Activated CD8-positive, alpha-beta memory T cell treated with anti-CD3 and anti-CD28 coated beads for 4 hours (primary cell): ENCODE measurements at places on chromosomes 6 and 20.

DNA sequence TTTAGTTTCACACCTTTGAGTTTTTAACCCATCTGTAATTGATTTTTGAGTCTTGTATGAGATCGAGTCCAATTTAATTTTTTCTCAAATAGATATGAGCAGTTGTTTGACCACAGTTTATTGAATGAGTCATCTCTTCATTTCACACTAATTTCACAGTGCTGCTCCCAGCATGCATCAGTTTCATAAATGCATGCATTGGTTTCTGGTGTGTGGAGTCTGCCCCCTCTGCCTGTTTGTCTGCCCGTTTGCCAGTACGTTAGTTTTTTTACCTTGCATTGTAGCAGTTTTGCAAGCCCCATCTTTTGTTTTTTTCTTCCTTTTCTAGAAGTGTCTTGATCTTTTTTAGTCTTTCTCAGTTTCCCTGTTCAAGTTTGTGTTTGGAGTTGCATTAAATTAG lies 11.9 kb downstream of the SLX4IP start:
- peak; percentile 33 for DNase-seq

GRCh38 chr6:168039849-168040248 lies 39.2 kb downstream of the FRMD1 start:
- no peak for DNase-seq

DNA sequence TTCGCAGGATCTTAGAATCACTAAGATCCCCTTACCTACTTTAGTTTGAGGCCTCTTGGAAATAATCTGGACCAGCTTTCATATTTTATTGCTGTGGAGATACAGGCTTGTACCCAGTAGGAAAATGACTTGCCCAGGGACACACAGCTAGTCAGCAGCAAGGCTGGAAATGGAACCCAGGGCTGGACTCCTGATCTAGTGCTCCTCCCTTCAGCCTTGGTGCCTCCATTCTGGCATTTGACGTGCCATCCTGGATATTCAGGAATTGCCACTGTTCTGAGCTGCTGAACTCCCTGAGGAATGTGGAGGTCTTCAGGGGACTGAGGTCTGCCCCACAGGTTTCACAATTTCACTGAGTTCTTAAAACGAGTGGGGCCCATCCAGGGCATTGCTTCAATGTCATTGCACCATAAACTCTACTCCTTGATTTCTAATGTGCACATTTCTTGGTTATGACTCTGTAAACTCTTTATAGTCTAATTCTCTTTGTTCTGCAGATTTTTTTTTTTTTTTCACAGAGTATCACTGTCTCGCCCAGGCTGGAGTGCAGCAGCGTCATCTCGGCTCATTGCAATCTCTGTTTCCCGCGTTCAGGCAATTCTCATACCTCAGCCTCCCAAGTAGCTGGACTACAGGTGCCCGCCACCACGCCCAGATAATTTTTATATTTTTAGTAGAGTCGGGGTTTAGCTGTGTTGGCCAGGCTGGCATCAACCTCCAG lies 26.7 kb upstream of the CDKN1A start:
- DNase-seq, result no peak

GRCh38 chr6:28371280-28371679 lies 21.5 kb downstream of the ZKSCAN3 start:
- no peak for DNase-seq

DNA sequence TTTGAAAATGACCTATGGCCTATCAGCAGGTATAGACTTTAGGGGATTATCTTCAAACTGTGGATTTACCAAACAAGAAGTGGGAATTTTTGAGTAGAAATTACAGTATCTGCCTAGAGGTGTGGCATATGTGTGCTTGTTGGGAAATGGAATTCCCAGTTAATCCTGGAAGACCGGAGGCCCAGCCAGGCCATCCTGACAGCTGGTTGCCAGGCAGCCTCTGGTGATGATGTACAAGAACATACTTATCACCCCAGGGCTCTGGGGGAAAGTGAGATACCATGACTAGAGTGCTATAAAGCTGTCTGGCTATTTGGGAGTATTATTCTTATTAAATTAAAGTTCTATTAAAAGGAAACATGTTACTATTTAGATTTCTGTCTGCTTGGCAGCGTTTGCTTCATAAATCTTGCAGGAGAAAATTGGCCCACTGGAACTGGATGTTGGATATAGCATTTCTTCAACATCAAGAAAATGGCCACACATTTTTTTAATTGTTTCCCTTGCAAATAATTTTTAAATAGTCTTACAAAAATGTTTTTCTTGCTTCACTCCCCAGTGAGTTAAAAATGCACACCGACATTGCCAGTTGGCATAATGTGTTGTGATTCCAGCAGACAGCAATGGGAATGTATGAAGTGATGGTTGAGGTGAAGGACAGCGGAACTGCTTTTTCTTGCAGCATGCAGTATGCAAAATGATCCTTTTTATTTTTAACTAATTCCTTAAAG lies 187.8 kb downstream of the MYLK4 start:
- DNase-seq, result no peak

DNA sequence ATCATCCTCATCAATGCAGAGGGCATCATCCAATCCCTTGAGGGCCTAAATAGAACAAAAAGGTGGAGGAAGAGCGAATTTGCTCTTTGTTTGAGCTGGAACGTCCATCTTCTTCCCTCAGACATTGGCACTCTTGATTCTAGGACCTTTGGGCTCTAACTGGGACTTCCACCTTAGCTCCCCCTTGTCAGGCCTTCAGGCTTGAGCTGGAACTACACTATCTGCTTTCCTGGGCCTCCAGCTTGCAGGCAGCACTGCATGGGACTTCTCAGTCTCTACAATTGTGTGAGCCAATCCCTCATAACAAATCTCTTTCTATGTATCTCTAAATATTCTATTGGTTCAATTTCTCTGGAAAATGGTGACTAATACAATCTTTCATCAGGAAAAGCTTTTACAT lies 155.4 kb downstream of the MCHR2 start:
- DNase-seq, result no peak

DNA sequence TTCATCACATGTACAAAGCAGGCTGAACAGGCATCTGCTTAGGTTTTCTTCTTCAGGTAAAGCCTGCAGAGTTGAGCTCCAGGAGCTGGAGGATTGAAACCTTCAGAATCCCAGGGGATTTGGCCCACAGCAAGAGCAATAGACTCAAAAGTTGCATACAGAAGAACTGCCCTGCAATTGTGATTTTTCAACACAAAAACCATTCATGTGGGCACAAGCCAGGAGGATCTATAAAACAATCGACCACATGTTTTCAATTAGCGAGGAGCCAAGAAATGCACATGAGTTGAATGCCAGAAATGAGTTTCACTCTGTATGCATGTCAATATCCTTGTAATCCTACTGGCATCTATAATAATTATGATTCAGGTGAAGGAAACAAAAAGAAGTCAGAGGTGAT lies 576.4 kb downstream of the HDGFL1 start:
- DNase-seq, result no peak

DNA sequence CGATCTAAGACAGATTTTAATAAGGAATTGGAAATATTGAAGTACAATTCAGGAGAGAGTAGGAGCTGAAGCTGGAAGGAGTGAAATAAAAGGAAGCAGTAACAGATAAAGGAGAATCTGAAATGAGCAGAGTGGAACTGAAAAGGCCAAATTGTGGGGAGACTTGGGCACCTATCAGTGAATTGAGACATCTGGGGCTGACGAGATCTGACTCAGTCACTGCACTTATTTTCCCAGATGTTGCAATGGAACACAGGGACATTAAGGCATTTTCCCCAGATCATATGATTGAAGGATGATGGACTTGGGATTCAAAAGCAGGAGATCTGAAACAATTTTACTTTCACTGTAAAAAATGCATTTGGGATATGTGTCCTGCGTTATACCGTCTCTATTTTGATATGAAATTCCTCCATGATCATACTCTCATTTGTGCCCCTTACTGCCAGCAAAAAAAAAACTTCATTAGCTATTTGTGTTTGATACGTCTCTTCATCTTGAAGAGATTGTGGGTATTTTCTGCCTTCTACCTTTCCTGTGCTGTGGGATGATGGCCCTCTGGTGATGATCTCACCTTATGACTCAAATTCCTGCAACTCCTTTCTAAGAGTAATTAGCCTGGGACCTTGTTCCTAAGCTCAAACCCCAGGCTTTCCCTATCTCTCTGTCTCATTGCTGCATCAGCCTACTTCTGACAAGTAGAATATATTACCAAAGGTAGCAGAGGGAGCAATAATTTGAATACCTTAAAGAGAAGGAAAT lies 278.5 kb upstream of the MAN1A1 start:
- DNase-seq, result no peak
